ENCODE measurements at places on chromosomes 6 and 20.

GRCh38 chr6:40176152-40176551 is 241.9 kb upstream of the MOCS1 start:
- DNase-seq: no peak

- no peak for DNase-seq
Measured at GRCh38 chr6:21937466-21937865, 343.9 kb downstream of the SOX4 start.

DNA sequence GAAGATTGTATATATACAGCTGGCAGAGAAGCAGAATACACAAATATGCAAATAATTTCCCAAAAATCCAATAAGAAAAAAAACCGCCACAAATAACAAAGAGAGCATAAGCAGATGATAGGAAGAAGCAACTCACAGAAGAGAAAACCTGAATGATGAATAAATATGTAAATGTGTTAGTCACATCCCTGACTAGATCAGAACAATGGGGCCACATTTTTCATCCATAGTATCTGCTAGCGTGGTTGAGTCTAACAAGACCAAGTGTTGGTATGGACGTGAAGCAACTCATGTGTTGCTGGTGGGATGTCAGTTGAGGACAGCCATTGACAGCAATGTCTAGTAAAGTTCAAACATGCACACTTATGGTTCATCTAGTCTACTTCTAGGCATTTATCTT is 3.9 kb upstream of the SLC22A3 start:
- DNase-seq: no peak

- no peak for DNase-seq
Measured at GRCh38 chr6:52984247-52984646, 10.8 kb downstream of the GSTA4 start.

DNA sequence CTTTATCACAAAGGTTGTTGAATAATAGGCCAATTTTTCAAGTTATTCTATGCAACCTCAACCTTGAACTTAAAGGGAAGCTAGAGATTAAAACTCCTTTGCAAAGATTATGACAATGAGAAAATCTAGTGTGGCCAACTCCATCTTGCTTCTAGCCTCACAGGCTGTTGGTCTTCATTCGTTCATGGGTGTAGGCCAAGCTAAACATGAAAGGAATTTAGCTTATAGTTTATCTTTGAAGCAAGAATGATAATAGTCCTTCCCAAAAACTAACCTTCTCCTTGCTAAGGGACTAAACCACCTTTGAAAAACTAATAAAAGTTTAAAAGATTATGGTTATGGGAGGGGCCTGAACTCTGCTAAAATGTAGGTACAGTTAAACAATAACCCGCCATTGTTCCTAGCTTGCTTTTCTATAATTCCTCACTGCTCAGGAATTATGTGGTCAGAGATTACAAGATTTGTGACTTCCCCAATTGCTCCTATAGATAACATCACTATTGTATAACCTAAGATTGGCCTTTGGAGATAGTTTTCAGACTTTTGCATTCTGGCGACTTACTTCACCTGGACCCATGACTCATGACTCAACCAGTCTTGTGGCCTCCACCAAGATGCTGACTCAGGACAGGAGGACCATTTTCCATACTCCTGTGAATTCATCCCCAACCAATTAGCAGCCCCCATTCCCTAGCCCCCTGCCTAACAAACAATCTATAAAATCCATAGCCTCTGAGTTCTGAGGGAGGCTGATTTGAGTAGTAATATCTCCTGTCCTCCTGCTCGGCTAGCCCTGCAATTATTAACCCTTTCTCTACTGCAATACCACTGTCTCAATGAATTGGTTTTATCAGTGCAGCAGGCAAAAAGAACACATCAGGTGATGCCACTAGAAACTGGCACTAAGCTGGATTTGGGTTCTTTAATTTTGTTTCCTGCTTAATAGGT is 154.5 kb downstream of the CD83 start:
- no peak for DNase-seq

DNA sequence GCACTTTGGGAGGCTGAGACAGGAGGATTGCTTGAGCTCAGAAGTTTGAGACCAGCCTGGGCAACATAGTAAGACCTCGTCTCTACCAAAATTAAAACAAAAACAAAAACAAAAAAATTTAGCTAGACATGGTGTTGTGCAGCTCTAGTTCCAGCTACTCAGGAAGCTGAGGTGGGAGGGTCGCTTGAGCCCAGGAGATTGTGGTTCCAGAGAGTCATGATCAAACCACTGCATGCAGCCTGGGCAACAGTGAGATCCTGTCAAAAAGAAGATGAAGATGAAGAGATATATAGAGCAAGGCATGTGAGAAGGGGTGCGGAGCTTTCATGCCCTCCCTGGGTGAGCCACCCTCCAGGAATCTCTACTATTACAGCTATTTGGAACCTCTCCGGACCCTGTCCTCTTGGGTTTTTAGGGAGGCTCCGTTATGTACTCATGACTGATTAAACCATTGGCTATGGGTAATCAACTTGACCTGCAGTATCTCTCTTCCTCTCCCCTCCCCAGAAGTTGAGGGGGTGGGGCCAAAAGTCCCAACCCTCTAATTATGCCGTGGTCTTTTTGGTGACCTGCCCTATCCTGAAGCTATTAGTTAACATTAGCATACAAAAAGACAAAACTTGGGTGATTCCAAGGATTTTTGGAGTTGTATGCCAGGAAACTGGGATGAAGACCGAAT is 9.0 kb downstream of the POLH start:
- no peak for DNase-seq

DNA sequence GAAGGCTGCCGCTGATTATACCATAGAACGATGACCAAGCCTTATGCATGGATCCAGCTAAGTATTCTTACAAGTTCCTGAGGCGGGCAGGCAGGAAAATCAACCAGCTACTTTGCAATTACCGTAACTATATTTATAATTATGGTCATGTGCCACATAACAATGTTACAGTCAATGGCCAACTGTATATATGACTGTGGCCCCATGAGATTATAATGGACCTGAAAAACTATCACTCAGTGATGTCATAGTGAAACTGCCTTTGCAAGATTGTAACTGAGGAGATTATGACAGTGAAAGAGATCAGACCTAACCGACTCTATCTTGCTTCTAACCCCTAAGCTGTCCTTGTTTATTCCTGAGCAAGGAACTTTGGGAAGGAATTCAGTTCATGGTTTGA is 33.1 kb upstream of the FAM135A start:
- no peak for DNase-seq

DNA sequence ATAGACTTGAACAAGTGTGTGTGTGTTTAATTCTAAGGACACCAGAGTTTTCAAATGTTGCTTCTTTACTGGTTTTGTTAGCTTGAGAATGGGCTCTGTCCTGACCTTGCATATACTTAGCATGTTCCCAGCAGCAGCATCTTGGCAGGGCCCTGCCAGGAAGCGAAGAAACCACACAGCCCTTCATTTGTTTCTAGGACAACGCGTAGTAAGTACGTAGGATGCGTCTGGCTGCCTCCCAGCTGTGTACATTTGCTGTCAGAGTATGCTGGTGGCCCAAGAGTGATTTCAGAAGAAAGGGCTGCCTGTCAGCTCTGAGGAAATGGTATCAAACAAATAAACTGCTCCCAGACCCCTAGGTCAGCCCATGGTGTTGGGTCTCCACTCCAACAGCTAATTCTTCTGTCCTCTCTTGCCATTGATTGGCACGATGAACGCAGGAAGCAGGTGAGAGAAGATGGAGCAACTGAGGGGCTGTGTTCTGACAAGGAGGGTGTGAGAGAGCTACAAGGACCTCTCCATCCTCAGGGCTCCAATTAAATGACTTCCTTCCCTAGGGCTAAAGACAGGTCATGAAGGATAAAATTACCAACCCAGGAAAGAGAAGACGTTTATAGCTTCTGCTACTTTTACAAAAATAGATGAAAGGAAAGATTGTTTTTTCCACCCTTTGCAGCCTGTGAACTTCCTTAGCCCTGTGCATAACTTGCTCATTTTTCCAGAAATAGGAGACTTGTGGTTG is 55.9 kb upstream of the HDDC2 start:
- no peak for DNase-seq

DNA sequence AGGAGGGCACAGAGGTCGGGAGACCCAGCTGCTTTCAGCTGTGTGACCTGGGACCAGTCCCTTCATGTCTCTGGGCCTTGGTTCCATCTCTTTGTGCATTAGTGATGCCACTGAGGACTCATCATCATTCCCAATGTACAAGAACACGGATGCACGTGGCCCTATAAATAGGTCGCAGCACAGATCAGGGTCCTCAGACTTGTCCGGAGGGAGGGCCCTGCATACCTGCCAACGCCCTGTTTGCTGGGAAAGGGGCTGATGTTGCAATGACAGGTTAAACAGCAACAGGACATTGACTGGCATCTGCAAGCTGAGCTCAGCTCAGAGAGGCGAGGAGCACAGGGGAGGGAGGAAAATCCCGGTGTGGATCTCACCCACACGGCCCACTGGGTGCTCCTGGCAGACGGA is 21.8 kb downstream of the TGM2 start:
- no peak for DNase-seq

DNA sequence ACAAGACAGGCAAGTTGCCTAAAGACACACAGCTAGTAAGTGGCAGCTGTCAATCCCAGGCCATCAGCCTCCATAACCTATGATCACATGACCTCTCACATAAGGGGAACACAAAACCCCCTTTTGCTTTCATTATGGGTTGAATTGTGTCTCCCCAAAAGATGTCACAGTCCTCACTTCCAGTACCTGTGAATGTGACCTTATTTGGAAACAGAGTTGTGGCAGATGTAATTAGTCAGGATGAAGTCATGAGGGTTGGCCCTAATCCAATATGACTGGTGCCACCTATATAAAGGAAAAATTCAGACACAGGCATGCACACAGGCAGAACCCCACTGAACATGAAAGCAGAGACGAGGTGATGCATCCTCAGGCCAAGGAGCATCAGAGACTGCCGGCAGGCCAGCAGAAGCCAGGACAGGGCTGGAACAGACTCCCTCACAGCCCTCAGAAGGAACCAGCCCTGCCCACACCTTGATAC is 33.6 kb downstream of the GFOD1 start:
- no peak for DNase-seq

DNA sequence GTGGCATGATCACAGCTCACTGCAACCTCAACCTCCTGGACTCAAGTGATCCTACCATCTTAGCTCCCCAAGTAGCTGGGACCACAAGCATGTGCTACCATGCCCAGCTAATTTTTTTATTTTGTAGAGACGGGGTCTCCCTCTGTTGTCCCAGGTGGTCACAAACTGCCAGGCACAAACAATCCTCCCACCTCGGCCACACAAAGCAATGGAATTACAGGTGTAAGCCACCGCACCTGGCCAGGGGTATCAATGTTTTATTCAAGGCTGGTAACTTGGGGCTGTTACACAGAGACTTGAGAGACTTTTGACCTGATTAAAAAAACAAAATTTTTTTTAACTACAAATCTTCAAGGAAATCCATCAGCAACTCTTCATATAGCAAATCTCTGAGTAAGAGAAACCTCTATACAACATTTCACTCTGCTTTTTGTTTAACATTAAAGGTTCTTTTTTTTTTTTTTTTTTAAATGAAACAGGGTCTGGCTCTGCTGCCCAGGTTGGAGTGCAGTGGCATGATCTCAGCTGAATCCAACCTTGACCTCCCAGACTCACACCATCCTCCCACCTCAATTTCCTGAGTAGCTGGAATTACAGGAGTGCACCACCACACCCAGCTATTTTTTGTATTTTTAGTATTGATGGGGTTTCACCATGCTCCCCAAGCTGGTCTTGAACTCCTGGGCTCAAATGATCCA is 5.9 kb downstream of the EIF2S2 start:
- DNase-seq: no peak

GRCh38 chr6:169324656-169325459 is 71.2 kb upstream of the THBS2 start:
- DNase-seq: no peak

GRCh38 chr6:90256698-90257485 is 39.8 kb downstream of the BACH2 start:
- DNase-seq: no peak

GRCh38 chr6:82144852-82145340 is 102.6 kb downstream of the IBTK start:
- no peak for DNase-seq

DNA sequence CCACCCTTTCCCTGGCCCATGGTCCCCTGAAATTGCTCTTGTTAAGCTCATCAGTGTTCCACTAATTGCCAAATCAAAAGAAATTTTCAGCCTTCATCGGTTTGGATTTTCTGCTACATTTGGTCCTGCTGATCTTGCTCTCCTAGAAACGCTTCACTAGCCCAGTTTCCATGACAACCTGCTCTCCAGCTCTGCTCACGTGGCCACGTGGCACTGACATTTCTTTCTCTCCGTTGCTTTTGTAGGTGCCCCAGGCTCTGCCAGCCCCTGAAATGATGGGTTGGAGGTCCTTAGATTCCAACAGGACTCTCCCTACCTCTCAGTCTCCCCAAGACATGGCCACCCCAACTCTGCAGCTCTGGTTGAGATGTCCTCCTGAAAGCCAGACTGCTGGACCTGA is 45.8 kb upstream of the NNAT start:
- DNase-seq: no peak

- DNase-seq: no peak
Measured at GRCh38 chr6:5379647-5380242, 118.4 kb downstream of the FARS2 start.

DNA sequence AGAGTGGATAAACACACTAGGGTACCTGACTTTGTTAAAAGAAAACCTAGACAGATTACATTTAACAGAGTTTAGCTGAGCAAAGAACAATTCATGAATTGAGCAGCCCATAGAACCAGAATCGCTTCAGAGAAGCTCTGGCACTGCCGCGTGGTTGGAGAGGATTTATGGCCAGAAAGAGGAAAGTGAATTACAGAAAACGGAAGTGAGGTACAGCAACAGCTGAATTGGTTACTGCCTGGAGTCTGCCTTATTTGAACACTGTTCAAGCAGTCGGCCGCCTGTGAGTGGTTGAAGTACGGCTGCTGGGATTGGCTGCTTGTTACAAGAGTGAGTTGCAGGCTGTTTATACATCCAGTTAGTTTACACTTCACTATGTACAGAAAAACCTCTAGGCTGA is 253.8 kb upstream of the CDYL start:
- DNase-seq: no peak

DNA sequence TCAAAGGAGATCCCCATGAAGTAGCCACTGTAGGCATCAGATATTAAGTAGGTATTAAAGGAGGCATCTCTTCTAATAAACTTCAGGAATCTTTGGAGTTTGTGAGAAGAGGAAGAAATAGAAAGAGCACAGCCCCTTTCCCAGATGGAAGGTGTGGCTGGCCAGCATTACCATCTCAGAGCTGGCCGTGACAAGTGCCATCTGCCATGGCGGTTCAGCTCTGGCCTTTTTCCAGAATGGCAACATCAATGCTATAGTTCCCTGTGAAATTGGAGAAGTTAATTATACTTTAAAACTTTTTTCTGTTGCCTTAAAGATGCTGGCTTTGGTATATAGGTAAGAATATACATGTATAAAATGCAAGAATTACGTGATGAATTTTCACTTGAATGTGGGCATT is 51.9 kb upstream of the MCUR1 start:
- DNase-seq: no peak

- no peak for DNase-seq
Measured at GRCh38 chr6:102907181-102907580, 1513.7 kb downstream of the GRIK2 start.

GRCh38 chr6:35429463-35429862 is 22.7 kb upstream of the FANCE start:
- no peak for DNase-seq

Measured in stimulated activated CD8-positive, alpha-beta memory T cell treated with anti-CD3 and anti-CD28 coated beads, Interleukin-7, amount 100 ng/mL, for 24 hours (primary cell).